Stimulated activated CD8-positive, alpha-beta memory T cell treated with anti-CD3 and anti-CD28 coated beads, Interleukin-4, amount 100 ng/mL, for 1 hour (primary cell): ENCODE measurements at places on chromosomes 2 and 18.

GRCh38 chr2:28544922-28545589, 49.2 kb downstream of the PLB1 start:
- DNase-seq: no peak

DNA sequence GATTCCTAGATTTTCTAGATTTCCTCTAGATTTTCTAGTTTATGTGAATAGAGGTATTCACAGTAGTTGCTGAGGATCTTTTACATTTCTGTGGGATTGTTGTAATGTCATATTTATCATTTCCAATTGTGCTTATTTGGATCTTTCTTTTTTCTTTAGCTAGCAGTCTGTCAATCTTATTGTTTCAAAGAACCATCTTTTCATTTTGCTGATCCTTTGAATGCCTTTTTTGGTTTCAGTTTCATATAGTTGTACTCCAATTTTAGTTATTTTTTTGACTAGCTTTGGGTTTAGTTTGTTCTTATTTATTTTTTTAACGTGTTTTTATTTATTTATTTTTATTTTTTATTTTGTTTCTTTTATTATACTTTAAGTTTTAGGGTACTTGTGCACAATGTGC, 24.5 kb downstream of the CLIP4 start:
- DNase-seq: no peak

GRCh38 chr2:9852881-9853280, 9.6 kb downstream of the TAF1B start:
- DNase-seq: no peak

DNA sequence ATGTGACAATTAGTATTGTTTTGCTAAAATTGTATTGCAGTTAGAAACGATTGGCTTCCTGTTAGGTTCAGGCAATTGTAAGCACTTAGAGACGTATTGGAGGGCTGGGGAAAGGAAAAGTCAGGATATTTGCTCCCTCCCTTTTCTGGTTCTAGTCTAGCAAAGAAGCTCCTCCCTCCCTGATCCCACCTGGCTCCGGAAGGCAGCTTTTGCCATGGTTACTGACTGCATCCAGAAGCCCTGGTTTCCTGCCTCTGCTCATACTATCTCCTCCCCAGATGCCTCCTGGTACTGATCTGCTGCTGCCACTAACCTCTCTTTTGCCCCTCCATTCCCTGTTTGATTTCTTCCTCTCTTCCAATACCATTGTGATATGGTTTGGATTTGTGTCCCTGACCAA, 275.9 kb downstream of the MREG start:
- no peak for DNase-seq

GRCh38 chr2:145484448-145485097, 964.7 kb upstream of the ZEB2 start:
- DNase-seq: no peak

- DNase-seq: no peak
Measured at GRCh38 chr2:229170171-229170570, 100.9 kb downstream of the PID1 start.

GRCh38 chr2:230557065-230557464, 141.1 kb downstream of the SP100 start:
- DNase-seq: no peak

DNA sequence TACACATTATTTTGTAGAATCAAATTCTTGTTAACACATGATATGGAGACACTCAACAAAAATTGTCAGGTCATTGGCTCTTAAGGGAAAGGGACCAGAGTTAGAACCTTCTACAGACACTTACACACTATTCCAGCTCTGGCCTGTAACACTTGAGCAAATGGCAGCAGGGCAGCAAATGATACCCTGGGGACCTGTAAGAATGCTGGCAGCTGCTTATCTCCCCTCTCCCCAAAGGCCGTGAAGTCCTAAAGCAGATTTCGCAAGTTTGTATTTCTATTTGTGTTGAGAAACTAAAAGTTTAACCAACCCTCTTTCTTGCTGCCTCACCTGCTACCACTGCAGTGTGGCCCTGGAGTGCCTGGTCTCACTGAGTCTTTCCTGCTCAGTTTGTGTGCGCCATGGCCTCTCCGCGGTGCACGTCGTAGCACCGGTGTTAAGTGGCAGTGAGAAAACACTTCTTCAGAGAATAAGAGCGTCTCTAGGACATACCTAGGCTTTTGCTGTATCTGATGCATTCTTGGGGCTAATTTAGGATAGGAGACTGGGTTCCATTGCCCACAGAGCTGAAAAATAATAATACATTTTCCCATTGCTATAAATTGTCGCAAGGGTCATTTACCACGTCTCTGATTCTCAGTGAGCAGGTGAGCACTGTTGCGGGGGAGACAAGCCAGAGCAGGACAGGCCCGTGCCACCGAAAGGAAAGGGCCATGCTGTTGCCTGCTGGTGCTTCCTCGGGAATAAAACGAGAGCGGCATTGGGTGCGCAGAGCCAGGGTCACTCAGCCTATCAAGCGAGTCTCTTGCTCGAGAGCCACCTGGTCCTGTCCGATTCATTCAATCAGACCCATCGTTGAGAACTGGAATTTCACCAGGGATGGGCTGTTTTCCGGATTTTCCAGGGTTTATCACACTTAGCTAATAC, 204.9 kb downstream of the PTGR3 start:
- DNase-seq: no peak

- no peak for DNase-seq
Measured at GRCh38 chr2:218036371-218036770, 32.7 kb upstream of the RUFY4 start.

- DNase-seq: no peak
Measured at GRCh38 chr18:28013066-28013465, 163.9 kb downstream of the CDH2 start.

GRCh38 chr2:123747326-123747725, 277.8 kb upstream of the CNTNAP5 start:
- no peak for DNase-seq

- DNase-seq: no peak
Measured at GRCh38 chr2:11481789-11482472, 16.0 kb upstream of the E2F6 start.

DNA sequence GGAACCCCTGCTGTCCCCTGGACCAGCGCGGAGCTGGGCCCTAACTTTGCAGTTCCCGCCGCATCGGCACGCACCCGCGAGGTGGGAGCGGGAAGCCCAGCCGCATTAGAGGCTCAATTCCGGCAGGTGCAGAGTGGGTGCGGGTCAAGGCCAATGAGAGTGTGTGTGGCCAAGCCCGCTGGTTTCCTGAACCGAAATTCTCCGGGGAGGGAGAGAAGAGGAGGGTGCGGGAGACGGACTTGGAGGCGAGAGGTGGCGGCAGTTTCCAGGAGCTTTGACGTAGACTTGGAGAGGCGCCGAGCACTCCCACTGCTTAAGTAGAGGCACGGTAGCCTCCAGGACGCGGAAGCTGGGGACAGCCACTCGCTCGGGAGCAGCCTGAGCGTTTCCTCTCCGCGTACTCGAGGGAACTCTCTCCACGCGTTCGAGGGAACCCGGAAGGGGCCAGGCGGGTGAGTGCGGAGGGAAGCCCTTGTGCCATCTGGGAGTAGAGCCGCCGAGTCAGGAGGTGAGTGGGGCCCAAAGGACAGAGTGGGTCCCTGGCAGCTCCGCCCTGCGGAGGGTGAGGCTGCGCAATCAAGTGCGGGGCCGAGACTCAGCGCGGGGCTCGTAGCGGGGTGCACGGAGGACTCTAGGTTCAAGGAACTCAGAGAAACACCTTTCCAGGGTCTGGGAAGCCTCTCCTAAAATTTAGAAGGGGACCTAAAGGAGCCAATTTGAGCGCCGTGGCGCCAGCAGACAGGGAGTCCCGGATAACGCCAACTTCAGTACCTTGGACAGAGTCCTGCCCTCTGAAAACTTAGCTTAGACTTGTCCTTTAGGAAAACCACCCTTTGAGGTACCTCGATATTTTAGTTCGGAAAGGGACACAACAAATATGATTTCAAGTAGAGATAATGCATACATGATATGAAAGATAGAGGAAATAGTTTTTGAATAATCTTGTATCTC, at the start of gene FAM237A:
Gene FAM237A (plus strand): TSS at position 413 of the 951 bp plus-strand sequence. CDS start 1,750 bp downstream, outside the sequence.
- DNase-seq: no peak

DNA sequence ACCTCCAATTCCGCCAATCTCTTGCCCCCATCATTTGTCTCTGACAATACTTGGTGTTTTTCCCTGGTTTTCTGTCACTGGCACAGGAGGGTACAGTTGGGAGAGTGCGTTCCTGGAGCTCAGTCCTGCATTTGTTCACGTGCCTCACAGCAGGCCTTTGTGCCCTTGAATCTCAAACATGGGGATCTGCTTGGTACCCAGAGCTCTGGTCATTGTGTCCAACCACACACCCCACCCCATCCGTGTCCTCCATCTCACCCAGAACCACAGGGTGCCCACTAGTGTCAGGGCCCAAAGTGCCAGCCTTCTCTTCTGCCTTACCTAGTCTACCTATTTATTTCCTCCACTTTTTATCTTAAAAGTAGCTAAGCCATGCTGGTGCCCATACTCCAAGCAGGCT, 16.2 kb downstream of the GAREM2 start:
- DNase-seq: no peak

DNA sequence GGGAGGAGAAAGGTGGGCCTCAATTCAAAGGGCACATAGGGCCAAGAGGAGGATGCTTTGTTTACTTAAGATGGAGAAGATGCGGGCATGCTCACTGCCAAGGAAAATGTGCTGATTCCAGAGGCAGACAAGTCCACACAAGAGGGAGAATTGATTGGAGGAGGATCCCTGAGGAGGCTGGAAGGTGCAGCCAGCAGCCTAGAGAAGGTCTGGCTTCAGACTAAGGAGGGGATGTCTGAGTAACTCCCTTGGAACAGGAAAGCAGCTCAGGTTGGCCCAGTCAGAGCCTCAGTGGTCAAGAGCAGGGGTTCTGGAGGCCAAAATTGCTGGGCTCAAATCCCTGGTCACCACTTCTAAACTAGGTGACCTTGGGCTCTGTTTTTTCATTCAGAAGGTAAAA, 265.5 kb upstream of the NCKAP5 start:
- DNase-seq: no peak

- DNase-seq: no peak
Measured at GRCh38 chr18:78526275-78526674, 453.3 kb upstream of the SALL3 start.

- no peak for DNase-seq
Measured at GRCh38 chr2:86292571-86293515, 44.6 kb downstream of the REEP1 start.
